ENCODE measurements at places on chromosomes 2 and 18.
A peak's percentile ranks its signal among the peaks of the same experiment; 100 is the strongest.

DNA sequence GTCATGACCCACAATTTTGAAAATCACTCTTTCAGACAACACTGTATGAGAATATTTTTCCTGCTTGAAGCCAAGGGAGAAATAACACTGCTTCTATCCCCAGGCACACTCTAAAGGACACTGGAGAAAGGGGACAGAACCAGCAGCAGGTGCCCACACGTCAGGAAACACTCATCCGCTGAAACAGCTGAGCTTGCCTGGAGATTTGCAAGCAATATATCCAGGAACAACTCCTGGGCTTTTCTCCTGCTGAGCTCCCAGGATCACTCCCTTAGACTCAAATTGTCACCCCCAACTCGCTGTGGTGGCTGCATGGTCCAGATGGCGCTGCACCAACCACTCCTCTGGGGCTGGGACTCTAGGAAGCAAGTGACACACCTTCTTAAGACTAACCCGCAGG is 186.7 kb downstream of the ARL4C start:
- DNase-seq, result no peak

DNA sequence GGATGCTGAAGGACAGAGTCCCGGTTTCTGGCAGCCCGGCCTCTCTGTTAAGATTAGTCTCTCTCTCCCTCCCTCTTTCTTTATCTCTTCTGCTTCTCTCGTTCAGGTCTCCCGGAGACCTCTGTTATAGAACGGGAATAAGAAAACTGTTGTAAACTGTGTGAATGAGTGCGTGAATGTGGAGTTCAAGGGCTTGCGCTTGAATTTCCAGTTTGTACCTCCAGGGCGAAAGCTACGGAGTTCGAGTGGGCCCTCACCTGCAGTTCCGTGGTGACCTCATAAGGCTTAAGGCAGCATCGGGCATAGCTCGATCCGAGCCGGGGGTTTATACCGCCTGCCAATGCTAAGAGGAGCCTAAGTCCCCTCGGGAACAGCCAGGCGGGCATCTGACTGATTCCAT is 26.4 kb downstream of the SKA1 start:
- no peak for DNase-seq

GRCh38 chr2:25844089-25844488 is 34.2 kb downstream of the ASXL2 start:
- peak; percentile 65 for DNase-seq

GRCh38 chr18:41938445-41938844 is 16.6 kb upstream of the PIK3C3 start:
- peak; percentile 94 for DNase-seq

- peak; percentile 68 for DNase-seq
These were observed 71.7 kb upstream of the SKOR2 start for GRCh38 chr18:47323158-47323557.

DNA sequence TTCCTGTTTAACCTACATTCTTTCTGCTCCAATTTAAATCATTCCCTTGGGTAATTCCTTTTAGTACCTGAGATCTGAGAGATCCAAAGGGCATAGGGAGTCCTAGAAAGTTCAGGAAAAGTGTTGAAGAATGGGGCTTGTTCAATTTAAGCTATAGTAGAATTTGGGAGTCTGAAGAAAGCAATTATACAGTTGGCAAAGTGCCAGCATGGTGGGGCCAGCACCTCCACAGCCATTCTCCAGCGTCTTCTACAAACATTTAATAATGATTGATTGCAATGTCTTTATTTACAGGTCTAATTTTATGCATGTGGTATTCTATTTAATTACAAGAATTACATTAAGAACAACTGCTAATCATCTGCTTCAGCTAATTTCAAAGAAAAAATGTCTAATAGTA is 957.7 kb upstream of the GYPC start:
- DNase-seq, result no peak

- DNase-seq, result no peak
These were observed 44.5 kb downstream of the TSHZ1 start for GRCh38 chr18:75255094-75255493.

DNA sequence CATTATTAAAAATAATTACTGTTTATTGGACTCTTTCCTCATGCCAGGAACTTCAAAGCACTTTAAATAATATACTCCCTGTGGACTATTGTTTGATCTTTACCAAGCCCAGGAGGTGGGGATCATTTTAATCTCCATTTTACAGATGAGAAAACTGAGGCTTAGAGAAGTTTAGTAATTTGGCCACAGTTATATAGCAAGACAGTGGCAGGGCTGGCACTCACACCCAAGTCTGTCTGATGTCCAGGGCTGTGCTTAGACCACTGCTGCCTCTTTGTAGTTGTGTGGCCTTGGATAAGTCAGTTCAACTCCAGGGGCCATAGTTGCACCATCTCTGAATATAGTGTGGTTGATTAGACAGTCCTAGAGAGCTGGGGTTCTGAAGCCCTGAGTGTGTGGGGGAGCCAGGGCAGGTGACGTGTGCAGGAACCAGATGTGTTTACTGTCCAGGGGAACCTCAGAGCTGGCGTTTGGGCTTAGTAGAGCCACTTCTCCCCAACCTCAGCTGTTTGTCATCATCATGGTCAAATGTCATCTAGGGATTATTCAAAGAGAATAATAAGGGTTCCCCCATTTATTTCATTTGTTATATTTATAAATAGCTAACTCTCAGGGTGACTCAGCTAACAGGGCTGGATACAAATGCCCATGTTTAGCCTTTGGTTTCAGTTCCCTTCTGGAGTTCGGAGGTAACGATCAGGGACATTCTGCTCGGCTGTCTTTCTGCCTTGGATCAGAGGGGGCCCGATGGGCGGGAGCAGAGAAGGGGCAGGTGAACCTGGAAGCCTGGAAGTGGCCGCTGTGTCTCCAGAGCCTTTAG is 68.0 kb downstream of the BOLA3 start:
- no peak for DNase-seq

DNA sequence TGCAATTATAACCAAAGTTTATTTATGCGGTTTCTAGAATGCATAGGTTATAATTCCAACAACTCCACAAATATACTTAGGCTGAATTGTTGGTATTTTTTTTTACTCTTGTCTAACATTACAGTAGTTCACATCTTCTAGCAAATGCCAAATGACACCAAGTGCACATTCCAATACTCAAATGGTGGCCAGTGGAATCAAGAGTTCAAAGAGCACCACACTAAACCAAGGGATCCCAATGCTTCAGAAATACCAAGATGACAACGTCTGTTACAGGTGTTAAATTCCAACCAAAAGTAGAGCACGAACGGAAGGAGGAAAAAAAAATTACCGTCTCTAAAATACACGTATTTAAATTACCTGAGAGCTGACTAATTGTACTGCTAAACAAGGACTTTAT is 136.2 kb downstream of the TMEM247 start:
- peak; percentile 5 for DNase-seq

- no peak for DNase-seq
These were observed 3.7 kb upstream of the ASIC4 start for GRCh38 chr2:219510512-219511135.

- DNase-seq, result peak; percentile 82
These were observed 225.8 kb upstream of the SIX3 start for GRCh38 chr2:44715671-44716081.

DNA sequence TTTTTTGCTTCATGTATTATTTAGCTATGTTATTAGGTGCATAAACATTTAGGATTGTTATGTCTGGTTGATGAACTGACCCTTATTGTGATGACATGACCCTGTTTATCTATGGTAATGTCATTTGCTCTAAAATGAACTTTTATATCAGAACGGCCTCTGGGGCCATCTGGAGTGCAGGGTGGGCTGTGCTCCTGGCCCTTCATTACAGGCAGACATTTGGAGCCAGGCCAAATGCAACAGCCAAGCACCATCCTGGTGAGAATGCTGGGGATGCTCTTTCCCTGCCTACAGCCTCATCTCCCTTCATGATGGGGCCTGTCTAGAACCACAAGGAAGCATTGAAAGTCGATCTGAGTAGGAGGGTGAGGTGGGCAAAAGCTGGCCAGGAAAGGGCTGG is 38.0 kb downstream of the HJURP start:
- DNase-seq, result no peak

GRCh38 chr2:221817052-221817451 is 244.9 kb upstream of the EPHA4 start:
- DNase-seq, result peak; percentile 22

DNA sequence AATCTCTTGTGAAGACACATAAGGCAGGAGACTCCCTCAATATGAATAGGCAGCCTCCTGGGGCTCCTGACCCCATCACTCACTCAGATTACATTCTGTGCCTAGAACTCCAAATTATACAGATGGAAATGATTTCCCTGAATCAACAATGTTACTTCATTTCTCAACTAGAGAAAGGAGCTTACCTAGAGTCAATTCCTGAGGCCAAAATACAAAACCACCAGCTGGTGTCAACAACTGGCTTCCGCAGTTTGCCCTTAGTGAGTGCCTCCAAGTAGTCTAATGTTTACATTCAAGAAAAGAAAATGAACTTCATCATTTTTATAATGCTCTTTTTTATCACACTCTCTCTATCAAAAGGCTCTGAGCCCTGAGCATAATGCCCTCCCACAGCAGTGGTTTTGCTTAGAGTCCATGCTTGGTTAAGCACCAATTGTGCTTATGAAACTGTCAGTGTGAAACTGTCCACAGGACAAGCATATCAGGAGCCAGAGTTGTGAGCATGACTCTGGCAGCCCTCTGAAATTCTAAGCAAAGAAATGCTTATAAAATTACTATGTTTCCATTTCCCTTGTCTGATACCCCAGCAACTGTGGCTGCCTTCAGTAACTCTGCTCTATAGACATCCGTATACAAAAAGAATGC is 305.7 kb upstream of the PKDCC start:
- DNase-seq, result no peak

GRCh38 chr2:38465789-38466127 is 88.7 kb upstream of the ATL2 start:
- DNase-seq, result peak; percentile 49

GRCh38 chr2:129464036-129464435 is 515.4 kb upstream of the RAB6C start:
- DNase-seq, result no peak

GRCh38 chr2:123770996-123771720 is 253.9 kb upstream of the CNTNAP5 start:
- no peak for DNase-seq

- DNase-seq, result peak; percentile 32
These were observed 291.3 kb upstream of the TCF4 start for GRCh38 chr18:55879331-55879730.

- no peak for DNase-seq
These were observed 104.0 kb downstream of the DYSF start for GRCh38 chr2:71557321-71557720.

GRCh38 chr2:72533765-72534164 is 292.1 kb downstream of the EXOC6B start:
- peak; percentile 53 for DNase-seq

- DNase-seq, result no peak
These were observed 242.0 kb downstream of the DPP10 start for GRCh38 chr2:114684403-114684802.

- DNase-seq, result no peak
These were observed 592.1 kb downstream of the TDRD15 start for GRCh38 chr2:21715887-21716286.

- DNase-seq, result no peak
These were observed 51.2 kb downstream of the GYPC start for GRCh38 chr2:126707191-126707590.

DNA sequence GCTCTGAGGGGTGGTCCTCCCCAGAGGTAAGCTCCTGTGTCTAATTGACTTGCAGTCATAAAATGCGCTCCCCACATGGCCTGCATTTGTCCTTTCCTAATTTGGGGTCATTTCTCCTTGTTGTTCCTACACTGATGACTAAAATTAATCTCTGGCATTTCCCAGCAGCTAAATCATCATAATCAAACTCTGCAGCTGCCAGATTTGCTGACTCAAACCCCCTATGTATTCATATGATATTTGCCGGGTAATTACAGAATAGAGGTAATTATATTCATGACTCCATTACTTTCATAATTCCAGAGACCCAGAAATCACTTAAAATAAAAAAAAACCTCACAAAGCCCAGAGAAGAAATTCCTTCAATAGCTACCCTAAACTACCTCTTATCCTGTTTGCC is 331.4 kb upstream of the KLHL29 start:
- DNase-seq, result no peak

DNA sequence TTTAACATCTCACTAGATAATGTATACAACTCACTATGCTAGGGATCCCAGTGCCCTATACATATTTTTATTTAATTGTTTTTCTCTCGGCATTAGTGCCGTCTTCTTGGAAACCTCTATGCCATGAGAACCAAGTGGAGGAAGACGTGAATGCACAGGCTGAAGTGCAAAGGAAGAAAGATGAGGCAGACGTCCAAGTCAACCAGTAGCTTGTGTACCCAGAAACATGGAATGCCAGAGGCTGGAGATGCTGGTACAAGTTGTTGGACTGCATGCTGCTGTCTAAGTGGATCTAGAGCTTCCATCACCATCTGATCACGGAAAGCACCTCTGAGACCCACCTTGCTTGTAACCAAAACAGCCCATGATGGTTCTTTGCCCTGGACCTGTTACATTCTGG is 12.5 kb upstream of the GEMIN6 start:
- no peak for DNase-seq

- DNase-seq, result no peak
These were observed 420.6 kb downstream of the TDRD15 start for GRCh38 chr2:21544392-21544791.

DNA sequence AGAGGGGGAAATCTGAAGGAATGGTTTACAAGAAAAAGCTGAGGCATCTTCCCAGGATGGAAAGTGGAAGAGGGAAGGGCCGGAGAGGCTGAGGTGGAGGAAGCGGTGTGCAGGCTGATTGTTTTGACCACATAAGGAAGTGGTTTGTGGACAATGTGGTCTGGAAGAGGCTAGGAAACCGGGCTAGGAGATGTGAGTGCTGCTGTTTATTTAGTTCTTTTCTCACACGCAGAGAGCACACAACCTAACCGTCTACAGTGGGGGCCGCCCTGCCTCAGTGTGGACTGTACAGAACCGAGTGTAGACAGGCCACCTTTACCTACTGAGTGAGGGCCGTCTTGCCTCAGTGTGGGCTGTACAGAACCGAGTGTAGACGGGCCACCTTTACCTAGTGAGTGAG is 251.7 kb upstream of the PXDN start:
- no peak for DNase-seq

DNA sequence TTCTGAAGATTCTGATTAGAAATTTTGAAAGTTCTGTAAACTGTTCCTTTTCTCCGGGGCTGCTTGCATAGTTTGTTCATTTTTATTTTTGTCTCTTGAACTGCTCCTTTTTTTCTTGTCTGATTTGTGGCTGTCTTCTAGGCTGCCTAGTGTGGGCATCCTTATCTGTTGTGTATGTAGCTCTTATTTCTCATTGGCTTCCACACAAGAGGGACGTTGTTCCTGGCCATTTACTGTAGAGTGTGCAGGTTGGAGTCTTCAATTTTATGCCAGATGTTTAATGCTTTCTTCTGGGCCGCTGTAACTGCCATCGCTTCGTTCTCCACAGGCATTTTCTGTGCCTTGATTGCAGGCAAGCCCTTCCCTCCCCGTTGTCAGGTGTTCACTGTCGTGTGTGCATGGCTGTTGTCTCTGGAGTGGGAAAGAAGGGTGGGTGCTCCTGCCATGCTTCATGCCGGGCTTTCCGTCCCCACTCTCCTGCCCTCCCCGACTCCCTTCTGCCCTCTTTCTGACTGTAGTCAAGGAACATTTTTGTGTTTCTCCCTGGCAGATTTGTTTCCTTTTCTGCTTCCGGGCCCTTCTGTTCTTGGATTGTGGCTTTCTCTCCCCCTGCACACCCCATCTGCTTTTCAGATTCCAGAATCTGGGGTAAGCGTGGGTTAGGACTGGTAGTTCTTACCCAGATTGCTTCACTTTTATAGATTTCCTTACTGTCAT is 15.5 kb downstream of the CEP192 start:
- no peak for DNase-seq
